Right atrium auricular region (tissue), 2 donors: ENCODE measurements at places on chromosomes 16 and 17.

DNA sequence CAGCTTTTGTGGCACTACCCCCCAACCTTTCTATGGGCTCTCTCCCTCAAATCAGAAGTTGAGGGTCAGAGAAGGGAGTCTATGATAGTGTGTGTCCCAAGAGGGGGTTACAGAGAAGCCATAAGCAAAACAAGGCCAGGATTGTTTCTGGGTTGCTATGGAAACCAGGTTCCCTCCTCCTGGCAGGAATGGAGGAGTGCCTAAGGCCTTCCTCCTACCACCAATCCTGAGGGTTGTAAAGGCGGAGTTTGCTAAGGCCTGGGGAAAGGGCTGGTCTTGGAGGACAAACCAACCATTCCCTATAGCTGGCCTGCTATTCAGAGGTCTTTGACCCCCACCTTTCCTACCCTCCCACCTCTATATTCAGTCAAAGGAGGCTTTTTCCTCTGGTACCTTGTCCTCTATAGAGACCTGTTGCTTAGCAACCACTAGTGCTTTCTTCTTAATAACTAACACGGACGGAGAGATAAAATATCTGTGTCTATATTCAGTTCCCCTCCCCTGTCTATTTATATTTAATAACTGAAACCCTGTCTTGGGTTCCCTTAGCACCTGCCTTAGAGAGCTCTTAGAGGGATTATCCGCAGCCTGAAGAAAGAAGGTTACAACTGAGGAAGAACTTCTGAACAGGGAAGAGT lies 43.4 kb downstream of the NEUROD2 start:
- peaks cover 12% of the 10 kb centered on the region for H3K36me3 ChIP-seq
- H3K4me3 ChIP-seq: no peak overlapping the region
- no peaks in the 10 kb centered on the region for H3K27me3 ChIP-seq
- no peak for DNase-seq

DNA sequence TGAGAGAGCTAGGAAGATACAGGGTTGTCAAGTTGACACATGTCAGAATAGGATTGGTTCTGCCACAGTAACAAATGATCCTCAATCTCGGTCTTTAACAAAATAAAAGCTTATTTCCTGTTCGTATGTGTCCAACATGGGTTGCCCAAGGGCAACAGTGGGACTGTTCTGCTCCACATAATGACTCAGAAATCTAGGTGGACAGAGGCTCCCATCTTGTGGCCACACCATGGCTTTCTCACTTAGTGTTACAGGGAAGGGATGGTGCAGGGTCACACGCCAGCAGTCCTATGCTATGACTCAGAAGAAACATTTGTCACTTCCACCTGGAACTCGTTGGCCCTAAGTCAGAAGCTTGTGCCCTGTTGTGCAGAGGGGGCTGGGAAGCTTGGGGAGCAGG lies 364.9 kb downstream of the SNX29 start:
- no peak overlapping the region for H3K27ac ChIP-seq
- H3K36me3 ChIP-seq: no peaks in the 10 kb centered on the region
- H3K27me3 ChIP-seq: no peaks in the 10 kb centered on the region
- no peak for DNase-seq
- H3K4me3 ChIP-seq: no peak overlapping the region

- H3K4me1 ChIP-seq: no peaks in the 10 kb centered on the region
- no peak for DNase-seq
- H3K4me3 ChIP-seq: no peak overlapping the region
- H3K27ac ChIP-seq: no peak overlapping the region
- no peaks in the 10 kb centered on the region for H3K27me3 ChIP-seq
- H3K36me3 ChIP-seq: peaks cover 4% of the 10 kb centered on the region
These were observed 204.6 kb downstream of the SLC39A11 start for GRCh38 chr17:72887917-72888316.

- H3K27ac ChIP-seq: no peak overlapping the region
- no peaks in the 10 kb centered on the region for H3K27me3 ChIP-seq
- no peaks in the 10 kb centered on the region for H3K36me3 ChIP-seq
- no peak for DNase-seq
- no peak overlapping the region for H3K4me3 ChIP-seq
These were observed 17.4 kb upstream of the STAC2 start for GRCh38 chr17:39243155-39243554.

- H3K36me3 ChIP-seq: peaks cover 89% of the 10 kb centered on the region
- H3K27ac ChIP-seq: no peak overlapping the region
- H3K27me3 ChIP-seq: no peaks in the 10 kb centered on the region
- H3K4me1 ChIP-seq: no peaks in the 10 kb centered on the region
- no peak overlapping the region for H3K4me3 ChIP-seq
- peak; percentile 32 for DNase-seq
These were observed 71.7 kb downstream of the ARHGAP17 start for GRCh38 chr16:24943471-24943870.

- H3K4me1 ChIP-seq: no peaks in the 10 kb centered on the region
- H3K36me3 ChIP-seq: no peaks in the 10 kb centered on the region
- H3K27ac ChIP-seq: no peak overlapping the region
- no peaks in the 10 kb centered on the region for H3K27me3 ChIP-seq
- no peak overlapping the region for H3K4me3 ChIP-seq
- DNase-seq: no peak
These were observed 557.9 kb downstream of the TMEM114 start for GRCh38 chr16:8032406-8032805.

GRCh38 chr17:55284944-55285339 lies 20.2 kb downstream of the HLF start:
- H3K36me3 ChIP-seq: no peaks in the 10 kb centered on the region
- peaks cover 89% of the 10 kb centered on the region for H3K4me1 ChIP-seq
- no peaks in the 10 kb centered on the region for H3K27me3 ChIP-seq
- peak overlapping the region; percentile 89 for H3K27ac ChIP-seq
- no peak for DNase-seq

DNA sequence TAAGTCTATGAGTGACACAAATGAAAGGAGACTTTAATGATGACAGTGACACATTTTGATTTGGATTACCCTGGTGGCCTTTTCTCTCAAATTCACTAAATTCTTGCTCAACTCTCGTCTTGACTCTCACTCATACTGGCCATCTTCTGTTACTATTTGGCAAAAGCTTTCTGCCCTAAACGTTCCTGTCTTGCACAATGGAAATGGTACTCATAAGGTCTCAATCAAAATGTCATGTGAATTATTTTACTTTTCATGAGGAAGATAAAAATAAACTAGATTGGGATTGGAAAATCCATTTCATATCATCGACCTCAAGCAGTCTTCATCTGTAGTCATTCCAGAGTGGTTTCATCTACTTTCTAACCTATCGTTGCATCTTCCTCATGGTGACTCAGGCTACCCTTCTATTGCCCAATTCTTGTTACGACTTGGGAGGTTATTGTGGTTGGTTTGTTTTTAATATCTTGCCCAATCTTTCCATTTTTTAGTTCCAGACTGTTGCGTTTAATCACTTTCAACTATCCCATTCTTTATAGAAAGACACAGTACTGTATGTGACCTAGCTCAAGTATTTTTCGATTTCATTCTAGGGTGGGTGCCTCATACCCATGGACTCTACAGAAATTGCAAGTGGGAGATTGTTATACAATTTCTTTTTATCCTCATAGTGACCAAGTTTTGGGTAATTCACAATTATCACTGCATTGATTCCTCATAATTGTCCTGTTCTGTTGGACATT lies 317.2 kb upstream of the KCNJ16 start:
- no peaks in the 10 kb centered on the region for H3K36me3 ChIP-seq
- no peak for DNase-seq
- H3K4me3 ChIP-seq: no peak overlapping the region
- no peaks in the 10 kb centered on the region for H3K4me1 ChIP-seq

GRCh38 chr16:12141073-12141951 lies 164.8 kb downstream of the SNX29 start:
- no peaks in the 10 kb centered on the region for H3K4me1 ChIP-seq
- no peak overlapping the region for H3K4me3 ChIP-seq
- H3K27ac ChIP-seq: peak overlapping the region; percentile 11
- no peak for DNase-seq
- no peaks in the 10 kb centered on the region for H3K36me3 ChIP-seq

- peaks cover 80% of the 10 kb centered on the region for H3K4me1 ChIP-seq
- peak overlapping the region; percentile 50 for H3K27ac ChIP-seq
These were observed 3.3 kb downstream of the PGS1 start for GRCh38 chr17:78381601-78382232.

- H3K36me3 ChIP-seq: no peaks in the 10 kb centered on the region
- no peaks in the 10 kb centered on the region for H3K4me1 ChIP-seq
- no peak overlapping the region for H3K4me3 ChIP-seq
- H3K27ac ChIP-seq: no peak overlapping the region
These were observed 57.9 kb downstream of the HYDIN start for GRCh38 chr16:71172481-71173207.

GRCh38 chr17:7440113-7440833 lies 961 bp downstream of the FGF11 start:
- H3K4me3 ChIP-seq: peak overlapping the region; percentile 56
- no peaks in the 10 kb centered on the region for H3K4me1 ChIP-seq
- H3K27ac ChIP-seq: peak overlapping the region; percentile 84
- H3K36me3 ChIP-seq: no peaks in the 10 kb centered on the region
- peak; percentile 63 for DNase-seq

- no peak for DNase-seq
- peak overlapping the region; percentile 42 for H3K4me3 ChIP-seq
- H3K36me3 ChIP-seq: no peaks in the 10 kb centered on the region
- H3K4me1 ChIP-seq: no peaks in the 10 kb centered on the region
These were observed 17.5 kb upstream of the MTMR4 start for GRCh38 chr17:58531661-58532554.

GRCh38 chr17:7391307-7391706 lies 3.0 kb downstream of the PLSCR3 start:
- H3K4me1 ChIP-seq: peaks cover 22% of the 10 kb centered on the region
- no peaks in the 10 kb centered on the region for H3K27me3 ChIP-seq
- H3K27ac ChIP-seq: no peak overlapping the region
- H3K4me3 ChIP-seq: no peak overlapping the region
- DNase-seq: no peak

DNA sequence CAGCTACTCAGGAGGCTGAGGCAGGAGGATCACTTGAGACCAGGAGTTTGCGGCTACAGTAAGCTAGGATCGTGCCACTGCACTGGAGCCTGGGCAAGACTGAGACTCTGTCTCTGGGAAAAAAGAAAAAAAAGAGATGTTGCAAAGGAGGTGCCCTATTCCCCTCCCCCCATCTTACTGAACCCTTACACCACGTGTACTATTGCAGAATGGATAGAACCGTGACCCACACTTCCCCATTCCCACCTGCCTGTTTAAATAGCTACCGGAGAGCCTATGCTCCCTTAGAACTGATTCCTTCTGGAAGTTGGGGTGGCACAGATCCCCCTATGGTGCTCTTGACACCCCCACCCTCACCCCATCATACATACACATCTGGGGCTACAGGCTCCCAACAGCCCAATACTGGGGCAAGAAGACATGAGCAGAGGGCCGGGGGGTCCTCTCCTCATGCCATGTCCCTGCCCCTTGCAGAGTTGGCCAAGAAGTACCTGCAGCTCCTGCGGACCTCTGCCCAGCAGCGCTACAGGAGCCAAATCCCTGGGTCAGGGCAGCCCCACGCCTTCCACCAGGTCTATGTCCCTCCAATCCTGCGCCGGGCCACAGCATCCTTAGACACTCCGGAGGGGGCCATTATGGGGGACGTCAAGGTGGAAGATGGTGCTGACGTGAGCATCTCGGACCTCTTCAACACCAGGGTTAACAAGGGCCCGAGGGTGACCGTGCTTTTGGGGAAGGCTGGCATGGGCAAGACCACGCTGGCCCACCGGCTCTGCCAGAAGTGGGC lies 35.7 kb downstream of the NLRC5 start:
- no peak overlapping the region for H3K27ac ChIP-seq
- H3K4me3 ChIP-seq: no peak overlapping the region
- peaks cover 15% of the 10 kb centered on the region for H3K36me3 ChIP-seq
- DNase-seq: no peak
- no peaks in the 10 kb centered on the region for H3K4me1 ChIP-seq
- H3K27me3 ChIP-seq: no peaks in the 10 kb centered on the region

- no peak overlapping the region for H3K27ac ChIP-seq
- DNase-seq: no peak
- H3K4me1 ChIP-seq: no peaks in the 10 kb centered on the region
- no peaks in the 10 kb centered on the region for H3K36me3 ChIP-seq
- no peaks in the 10 kb centered on the region for H3K27me3 ChIP-seq
- no peak overlapping the region for H3K4me3 ChIP-seq
These were observed 34.9 kb upstream of the MMD start for GRCh38 chr17:55456307-55457240.

DNA sequence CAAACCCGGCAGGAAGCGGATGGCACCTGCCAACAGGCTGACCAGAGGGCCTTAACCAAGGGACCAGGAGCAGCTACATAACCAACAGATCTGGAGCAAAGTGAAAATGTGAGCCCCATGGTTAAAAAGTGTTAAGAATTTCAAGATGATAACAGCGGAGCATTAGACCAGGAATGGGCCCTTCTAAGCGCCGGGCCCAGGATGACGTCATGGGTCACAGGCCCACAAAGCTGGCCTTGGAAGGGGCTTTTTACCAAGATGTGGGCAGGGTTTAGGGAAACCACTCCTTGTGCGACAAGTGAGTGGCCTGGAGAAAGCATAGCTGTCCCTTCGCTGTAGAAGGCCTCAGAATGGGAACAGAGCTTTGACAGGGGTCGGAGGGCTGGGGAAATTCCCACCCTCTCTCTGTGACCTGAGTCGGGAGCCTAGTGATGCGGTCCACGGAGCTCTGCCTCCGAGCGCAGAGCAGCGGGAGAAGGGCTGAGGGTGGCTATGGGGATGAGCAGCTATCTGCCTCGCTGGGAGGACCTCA lies 84.4 kb upstream of the RPL38 start:
- DNase-seq: no peak
- H3K27ac ChIP-seq: no peak overlapping the region
- no peak overlapping the region for H3K4me3 ChIP-seq
- no peaks in the 10 kb centered on the region for H3K4me1 ChIP-seq
